ENCODE measurements at places on chromosomes 7 and 10.
A peak's percentile ranks its signal among the peaks of the same experiment; 100 is the strongest.

GRCh38 chr7:13742811-13743210 lies 246.7 kb downstream of the ETV1 start:
- DNase-seq = no peak

DNA sequence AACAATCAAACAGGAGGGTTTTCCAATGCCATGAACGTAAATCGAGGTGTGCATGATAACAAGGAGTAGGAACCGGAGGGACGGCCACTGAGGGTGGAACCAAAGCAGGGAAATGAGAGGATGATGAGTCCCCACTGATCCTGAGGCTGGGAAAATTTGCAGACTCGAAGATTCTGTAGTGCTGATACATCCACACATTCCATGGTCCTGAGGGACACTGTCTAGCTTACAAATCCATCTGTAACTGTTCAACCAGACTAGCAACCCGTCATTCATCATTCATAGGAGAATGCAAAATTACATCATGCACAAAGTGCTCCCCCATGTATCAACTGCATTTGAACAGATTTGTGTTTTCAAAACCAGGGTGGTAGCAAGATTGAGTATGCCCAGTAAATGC lies 189.7 kb downstream of the PTPRN2 start:
- no peak for DNase-seq

GRCh38 chr10:119496273-119496672 lies 46.2 kb downstream of the RGS10 start:
- peak; percentile 73 for DNase-seq

- DNase-seq = no peak
These were observed 16.7 kb upstream of the C10orf95 start for GRCh38 chr10:102467971-102468438.

GRCh38 chr7:30922596-30922995 lies 10.9 kb downstream of the AQP1 start:
- DNase-seq = no peak

DNA sequence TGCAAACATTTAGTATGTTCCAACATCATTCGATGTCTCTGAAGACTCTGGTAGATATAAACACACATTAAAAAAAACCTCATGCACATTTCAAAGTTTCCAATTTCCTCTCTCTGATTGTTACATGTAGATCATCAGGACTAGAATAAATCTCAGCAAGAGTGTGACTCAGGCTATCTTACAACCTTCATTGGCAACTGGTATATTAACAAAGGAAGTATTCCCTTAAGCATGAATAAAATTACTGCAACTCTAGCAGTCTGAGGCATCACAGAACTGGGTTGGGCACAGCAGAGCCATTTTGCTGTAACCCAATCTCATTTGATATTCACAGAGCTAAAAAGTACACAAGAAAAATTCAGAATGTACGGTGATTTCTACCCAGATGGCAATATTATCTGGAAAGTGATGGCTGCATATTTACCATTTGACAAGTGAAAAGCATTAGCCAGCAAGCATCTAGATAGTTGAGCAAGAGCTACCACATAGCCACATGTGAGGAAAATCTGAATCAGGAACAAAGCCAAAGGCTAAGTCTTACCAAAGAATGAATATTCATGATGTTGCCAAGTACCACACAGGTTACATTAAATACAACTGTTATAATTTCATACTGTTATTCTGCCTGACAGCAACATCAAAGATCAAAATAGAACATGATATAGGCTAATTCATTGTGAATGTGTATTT lies 232.2 kb downstream of the CRPPA start:
- DNase-seq = no peak

GRCh38 chr10:28788252-28788651 lies 110.9 kb downstream of the BAMBI start:
- peak; percentile 6 for DNase-seq

DNA sequence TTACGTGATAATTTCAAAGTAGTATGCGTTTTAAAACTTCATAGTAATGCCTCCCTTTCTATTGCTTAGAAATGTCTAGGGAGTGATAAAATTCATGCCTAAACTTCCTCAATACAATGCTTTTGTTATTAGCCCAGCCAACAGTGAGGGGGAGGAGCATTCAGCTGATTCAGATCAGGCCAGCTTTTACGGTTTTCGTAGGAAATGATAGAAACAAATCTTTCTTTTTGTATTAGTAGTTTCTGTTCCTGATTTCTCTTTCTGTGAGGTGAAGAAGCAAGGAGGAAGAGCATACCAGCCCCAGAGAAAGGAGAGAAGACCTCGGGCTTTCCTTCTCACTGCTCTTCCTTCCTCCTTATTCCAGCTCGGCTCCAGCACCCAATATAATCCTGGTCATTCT lies 35.2 kb upstream of the ITPRID1 start:
- no peak for DNase-seq

GRCh38 chr7:69761290-69761922 lies 163.1 kb downstream of the AUTS2 start:
- no peak for DNase-seq

GRCh38 chr10:3293581-3294431 lies 121.2 kb upstream of the PITRM1 start:
- no peak for DNase-seq

GRCh38 chr7:44154703-44155102 lies 13.6 kb upstream of the MYL7 start:
- no peak for DNase-seq

DNA sequence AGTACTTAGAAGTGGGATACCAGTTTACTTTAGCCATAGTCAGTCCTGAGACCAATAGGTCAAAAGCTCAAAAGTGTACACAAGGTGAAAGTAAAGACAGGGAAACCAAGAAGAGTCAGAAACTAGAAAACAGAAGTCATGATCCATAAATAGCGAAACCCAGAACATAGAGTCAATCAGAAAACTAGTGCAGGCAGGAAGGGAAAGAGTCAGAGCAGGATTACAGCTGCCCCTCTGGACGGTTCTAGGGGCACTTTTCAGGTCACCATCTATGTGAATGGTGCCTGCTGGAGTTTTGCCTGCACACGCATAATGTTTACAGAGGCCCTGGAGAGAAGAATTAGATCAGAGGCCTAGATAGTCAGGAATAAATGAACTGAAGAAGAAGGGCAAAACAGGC lies 22.4 kb upstream of the DMTF1 start:
- no peak for DNase-seq

DNA sequence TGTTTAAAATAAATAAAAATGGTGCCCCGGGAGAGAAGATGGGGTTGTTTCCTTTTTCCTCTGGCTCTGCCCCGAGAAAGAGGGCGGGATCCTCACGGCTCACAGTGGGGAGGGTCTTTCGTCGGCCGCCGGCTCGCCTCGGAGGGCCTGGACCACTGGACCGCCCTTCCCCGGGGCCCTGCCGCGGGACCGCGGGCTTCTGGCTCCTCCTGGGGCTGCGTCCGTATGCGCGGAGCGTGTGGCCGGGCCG lies 3.5 kb upstream of the IGF2BP3 start:
- DNase-seq = no peak

GRCh38 chr7:131945313-131945911 lies 389.0 kb upstream of the PODXL start:
- peak; percentile 15 for DNase-seq

DNA sequence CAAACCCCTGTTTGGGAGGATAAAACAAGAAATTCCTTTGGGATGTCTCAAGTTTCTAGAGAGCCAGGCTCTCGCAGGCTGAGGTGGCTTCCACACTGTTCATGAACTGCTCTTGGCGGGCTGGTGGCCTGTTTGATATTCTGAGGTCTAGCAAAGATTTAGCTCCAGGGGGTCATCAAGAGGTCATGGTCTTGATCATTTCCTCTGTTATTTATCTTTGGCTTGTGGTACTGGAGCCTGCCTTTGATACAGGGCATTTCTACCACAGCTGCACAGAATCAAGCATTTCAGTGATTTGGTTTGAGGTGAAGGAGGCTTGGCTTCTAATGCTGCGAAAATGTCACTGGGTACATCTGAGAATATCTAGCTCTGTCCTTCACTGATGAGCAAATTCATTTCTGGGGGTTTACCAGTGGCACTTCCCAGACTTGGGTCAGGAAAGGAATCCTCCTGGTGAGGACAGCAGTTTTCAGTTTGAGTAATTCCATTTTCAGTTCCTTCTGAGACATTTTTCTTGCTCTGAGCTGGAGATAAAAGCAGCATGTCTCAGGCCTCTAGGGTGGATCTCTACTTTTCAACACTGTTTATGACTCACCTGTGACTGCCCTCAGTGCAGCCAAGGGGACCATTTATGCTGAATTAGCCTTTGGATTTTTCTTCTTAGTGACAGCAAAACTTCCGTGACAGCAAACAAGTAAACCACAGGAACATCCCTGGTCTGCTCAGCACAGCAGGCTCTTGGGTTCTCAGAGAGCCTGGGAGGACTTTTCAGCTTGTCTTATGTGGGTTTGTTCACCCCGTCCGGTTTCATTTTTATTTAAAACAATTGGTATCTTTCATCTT lies 312.0 kb downstream of the RNLS start:
- peak; percentile 59 for DNase-seq

- no peak for DNase-seq
These were observed 29.4 kb downstream of the CDK14 start for GRCh38 chr7:90625562-90625961.

- no peak for DNase-seq
These were observed 39.5 kb upstream of the GJD4 start for GRCh38 chr10:35565602-35566081.

DNA sequence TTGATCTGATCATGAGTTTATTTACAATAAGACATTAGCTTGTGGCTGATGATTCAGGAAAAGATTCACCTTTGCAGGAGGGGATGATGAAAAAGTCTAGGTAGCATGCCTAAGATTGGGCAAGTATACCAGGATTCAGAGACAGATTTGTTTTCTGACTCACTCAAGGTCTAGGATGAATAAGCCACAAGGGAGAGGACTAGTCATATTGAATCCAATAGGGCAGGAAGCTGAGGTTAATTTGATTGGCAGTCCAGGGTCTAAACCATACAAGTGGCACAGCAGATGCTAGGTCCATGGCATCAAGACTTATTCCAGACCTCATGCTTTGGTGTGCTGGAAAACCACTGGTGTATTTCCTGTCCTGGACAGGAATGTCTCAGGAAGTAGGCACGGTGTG lies 1133.4 kb downstream of the XPNPEP1 start:
- DNase-seq = no peak

DNA sequence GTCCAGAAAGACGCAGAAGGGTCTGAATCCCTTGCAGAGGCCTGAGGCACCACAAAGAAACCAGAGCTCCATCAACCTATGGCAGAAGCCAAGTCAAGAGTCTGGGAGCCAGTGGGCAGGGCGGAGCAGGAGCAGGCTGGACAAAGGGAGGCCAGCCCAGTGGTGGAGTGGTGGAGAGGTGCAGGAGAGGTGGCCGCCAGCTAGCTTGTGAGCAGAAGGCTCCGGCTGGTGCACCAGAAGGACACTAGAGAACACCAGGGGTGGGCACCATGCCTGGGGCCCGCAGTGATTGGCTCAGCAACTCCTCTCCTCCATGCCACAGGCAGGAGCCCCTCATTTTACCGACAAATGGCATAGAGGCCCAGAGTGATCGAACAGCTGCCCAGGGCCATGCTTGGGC lies 186.6 kb downstream of the GRID1 start:
- no peak for DNase-seq

- no peak for DNase-seq
These were observed 326.9 kb downstream of the PLXNA4 start for GRCh38 chr7:132249256-132249971.

GRCh38 chr7:98287486-98287959 lies 6.0 kb downstream of the BRI3 start:
- DNase-seq = no peak

DNA sequence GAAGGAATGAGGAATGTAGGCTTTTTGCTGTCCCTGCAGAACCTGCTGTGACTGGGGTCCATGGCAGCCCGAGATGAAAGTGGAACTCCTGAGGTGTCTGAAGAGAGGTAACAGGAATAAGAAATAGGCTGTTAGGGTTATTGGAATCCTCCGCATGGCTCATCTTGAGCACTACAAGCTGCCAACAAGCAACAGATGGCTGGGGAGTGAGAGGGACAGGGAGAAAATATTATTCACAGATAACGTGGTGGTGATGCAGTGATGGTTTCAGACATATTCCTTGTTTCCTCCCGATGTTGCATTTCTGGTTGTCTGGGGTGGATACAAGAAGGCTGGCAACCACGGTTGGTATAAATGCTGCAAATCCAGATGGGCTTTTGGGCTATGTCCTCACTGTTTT lies 46.1 kb downstream of the AP3M1 start:
- no peak for DNase-seq

GRCh38 chr7:65983965-65984658 lies 2.1 kb upstream of the GUSB start:
- no peak for DNase-seq

GRCh38 chr10:133044401-133044811 lies 43.3 kb upstream of the ADGRA1 start:
- DNase-seq = no peak

DNA sequence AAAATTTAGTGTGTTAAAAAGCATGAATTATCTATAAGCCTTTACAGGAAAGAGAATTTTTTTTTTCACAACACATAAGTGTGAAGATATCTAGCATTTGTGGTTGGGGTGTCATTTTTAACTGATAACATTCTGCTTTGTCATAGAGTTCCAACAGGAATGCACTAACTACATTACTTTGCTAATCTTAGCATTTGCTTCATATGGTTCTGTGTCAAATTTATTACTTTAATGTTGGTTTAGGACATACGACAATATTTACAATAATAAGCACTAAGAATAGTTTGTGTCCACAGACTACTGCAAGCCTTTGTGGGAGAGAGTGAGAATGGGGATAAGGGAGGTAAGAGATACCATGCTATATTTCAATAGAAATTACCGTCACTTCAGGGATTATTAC lies 40.6 kb upstream of the MAGI2 start:
- no peak for DNase-seq

DNA sequence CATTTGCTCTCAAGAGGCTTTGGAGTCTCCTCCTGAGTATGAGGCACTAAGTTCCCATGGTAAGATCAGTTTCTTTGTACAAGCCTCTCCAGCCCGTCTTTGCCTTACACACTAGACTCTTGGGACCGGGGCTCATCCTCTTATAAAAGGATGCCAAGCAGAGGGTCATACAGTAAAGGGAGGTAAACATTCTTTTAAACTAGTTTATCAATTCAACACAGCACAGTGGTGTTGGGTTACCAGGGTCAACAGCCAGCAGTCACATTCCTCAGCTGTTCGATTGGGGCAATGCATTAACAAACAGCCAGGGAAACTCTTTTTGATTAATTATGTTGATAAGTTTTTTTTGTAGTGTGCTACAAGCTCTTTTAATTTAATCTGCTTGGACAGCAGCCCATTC lies 37.8 kb downstream of the HHEX start:
- no peak for DNase-seq

All from stimulated activated CD8-positive, alpha-beta memory T cell treated with anti-CD3 and anti-CD28 coated beads, Interleukin-15, amount 100 ng/mL, for 48 hours (primary cell).